Right renal pelvis (tissue), 4 donors: ENCODE measurements at places on chromosomes 3 and 15. TPM values are rescaled to one million over a fixed set of nuclear protein-coding genes. Genes with fewer than 3 reads are reported as not detected.

EXD1 gene
- not detected for polyA plus RNA-seq

FES gene
- 14.9 TPM for polyA plus RNA-seq

TTC23 gene
- polyA plus RNA-seq, result 32.5 TPM

ARL6 gene
- 16.4 TPM for polyA plus RNA-seq

CCK gene
- not detected for polyA plus RNA-seq

GHSR gene
- not detected for polyA plus RNA-seq

TNK2 gene
- polyA plus RNA-seq, result 30.3 TPM

GRCh38 chr15:62983956-62984355 is 58.6 kb upstream of the TPM1 start:
- DNase-seq, result no peak

GRCh38 chr15:67042551-67043142 is 22.8 kb upstream of the SMAD3 start:
- no peak for DNase-seq

- no peak for DNase-seq
Observed at GRCh38 chr15:35958975-35959374, 413.0 kb upstream of the DPH6 start.

DNA sequence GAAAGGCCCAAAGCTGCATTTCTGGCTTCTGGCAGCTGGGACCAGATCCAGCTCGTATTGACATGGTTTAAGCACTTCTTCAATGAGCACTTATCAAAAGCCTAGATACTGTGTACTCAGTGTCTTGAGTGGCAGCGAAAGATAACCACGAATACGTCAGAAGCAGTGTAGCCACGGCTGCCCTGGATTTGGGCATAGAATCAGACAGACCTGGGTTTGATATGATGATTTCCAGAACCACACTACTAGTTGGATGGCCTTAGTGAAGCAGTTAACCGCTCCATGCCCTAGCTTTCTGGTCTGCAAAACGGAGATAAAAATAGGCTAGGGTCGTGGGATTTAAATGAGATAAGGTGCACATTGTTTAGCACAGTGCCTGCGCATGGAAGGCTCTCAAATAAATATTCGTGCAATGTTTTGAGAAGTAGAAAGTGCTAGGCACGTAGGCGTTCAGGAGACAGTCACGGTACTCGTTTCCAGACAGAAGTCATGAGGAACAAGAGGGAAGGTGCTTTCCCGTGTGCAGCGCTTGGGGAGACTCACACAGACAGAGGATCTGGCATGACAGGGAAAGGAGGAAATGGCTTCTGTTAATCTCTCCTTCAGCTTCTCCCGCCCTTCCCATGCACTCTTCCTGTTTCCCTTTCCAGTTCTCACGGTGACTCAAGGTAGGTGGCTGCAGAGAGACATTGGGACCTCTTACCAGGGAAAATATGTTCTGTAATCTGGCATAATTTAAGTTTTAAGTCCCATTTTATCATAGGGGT is 70.3 kb downstream of the CCNL1 start:
- no peak for DNase-seq

GRCh38 chr3:155313300-155313699 is 19.8 kb upstream of the STRIT1 start:
- no peak for DNase-seq

- DNase-seq, result no peak
Observed at GRCh38 chr3:192957441-192958021, 39.9 kb upstream of the MB21D2 start.
